ENCODE measurements at places on chromosomes 1 and 21.

GRCh38 chr1:183633676-183634343 is 1.8 kb downstream of the ARPC5 start:
- DNase-seq, result no peak

- no peak for DNase-seq
Observed at GRCh38 chr1:116178837-116179236, 67.6 kb downstream of the MAB21L3 start.

DNA sequence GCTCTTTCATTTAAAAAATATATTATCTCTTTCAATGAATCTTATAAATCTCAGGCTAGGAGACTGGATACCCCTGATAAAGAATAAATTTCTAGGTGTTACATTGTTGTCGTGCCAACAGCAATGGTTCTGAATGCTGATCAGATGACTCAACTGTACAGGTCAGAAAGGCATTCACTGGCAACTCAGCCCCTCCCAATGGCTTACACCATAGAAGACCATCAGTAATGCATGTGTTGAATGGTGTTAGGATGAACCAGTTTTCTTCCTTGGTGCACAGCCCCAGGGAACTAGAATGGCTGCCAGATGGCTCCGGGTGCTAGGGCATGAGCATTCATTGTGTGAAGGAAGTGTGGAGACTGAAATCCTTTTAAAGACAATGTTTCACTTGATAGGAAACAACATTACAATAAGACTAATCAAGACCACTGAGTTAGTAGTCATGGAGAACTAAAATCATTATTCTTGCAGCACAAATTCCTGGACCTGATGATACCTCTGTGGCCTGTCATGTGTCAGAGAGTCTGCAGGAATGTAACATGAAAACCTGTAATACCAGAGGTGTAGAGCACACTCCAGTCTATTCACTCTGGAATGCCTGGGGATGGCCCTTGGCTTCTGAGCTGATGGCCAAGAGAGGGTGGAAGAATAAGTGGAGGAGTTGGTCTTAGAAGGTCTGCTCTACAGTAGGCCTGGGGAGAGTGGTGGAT is 187.7 kb upstream of the LMO4 start:
- DNase-seq, result no peak

GRCh38 chr21:26461500-26461899 is 111.6 kb downstream of the CYYR1 start:
- DNase-seq, result no peak

- no peak for DNase-seq
Observed at GRCh38 chr1:50181027-50181663, 72.4 kb downstream of the ELAVL4 start.

DNA sequence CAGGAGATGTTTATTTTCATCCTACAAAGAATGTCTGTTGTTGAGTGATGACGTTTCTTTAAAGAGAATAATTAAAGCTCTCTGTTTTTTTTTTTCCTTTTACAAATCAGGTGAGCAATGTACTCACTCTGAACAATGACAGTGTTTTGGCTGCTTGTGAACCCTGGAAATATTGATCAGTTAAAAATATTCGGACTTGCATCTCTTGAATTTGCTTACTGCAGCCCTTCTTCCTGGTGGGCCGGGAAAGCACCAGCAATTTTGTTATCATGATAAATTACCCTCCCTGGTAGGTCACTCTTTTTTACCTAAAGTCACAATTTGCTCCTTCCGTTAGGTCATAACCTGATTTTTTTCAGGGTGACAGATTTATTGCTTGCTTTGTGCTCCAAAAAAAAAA is 72.3 kb upstream of the NR5A2 start:
- DNase-seq, result no peak

- no peak for DNase-seq
Observed at GRCh38 chr1:245056913-245057312, 97.9 kb upstream of the KIF26B start.

DNA sequence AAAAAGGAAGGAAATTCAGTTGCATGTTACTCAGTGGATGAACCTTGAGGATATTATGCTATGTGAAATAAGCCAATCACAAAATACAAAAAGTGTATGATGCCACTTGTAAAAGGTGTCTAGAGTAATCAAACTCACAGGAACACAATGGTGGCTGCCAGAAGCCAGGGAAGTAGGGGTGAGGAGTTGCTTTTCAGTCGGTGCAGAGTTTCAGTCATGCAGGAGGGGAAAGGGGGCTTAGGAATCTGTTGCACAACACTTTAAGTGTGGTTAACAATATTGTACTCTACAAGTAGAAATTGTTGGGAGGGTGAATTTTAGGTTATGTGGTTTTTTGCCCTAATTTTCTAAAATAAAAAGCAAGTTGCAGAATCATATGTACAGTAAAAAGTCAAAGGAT is 184.2 kb upstream of the RAB4A start:
- no peak for DNase-seq

GRCh38 chr1:56054959-56055358 is 524.4 kb downstream of the PLPP3 start:
- DNase-seq, result no peak

GRCh38 chr1:68291688-68292384 is 59.5 kb upstream of the WLS start:
- no peak for DNase-seq

GRCh38 chr1:201456499-201457309 is 12.3 kb downstream of the PHLDA3 start:
- DNase-seq, result no peak

DNA sequence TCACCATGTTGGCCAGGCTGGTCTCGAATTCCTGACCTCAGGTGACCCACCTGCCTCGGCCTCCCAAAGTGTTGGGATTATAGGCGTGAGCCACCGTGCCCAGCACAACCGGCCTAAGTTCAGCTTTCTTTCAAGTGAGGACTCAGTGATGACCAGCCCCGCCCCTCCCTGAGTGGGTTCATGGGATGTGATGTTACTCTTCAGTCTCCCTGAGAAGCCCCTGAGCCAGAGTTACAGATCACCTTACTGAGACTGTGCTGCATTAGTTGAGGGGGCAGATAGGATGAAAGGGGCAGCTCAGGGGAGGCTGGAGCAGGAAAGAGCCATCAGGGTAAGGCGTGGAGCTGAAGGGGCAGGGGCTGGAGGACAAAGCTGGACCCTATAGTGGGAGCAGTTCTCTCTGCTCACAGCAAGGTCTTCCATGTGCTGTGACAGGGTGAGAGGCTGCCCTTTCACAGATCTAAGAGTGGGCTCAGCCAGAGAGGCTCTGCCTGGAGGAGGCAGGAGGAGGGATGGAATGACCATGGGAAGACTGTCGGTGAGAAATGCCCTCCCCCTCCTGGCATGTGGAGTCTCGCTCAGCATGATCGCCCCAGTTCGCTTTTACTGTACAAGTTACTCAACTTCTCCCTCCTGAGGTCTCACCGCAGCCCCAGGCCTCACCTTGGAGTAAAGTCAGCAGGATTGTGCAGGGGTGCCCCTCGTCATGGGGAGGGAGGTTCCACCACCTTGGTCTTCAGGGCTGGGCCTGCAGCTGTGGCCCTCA is 13.4 kb downstream of the SH2D2A start:
- no peak for DNase-seq

- DNase-seq, result no peak
Observed at GRCh38 chr1:203291201-203292096, 13.9 kb upstream of the BTG2 start.

- no peak for DNase-seq
Observed at GRCh38 chr1:25700144-25700523, 83.5 kb downstream of the MAN1C1 start.

- no peak for DNase-seq
Observed at GRCh38 chr1:26717017-26717491, 21.2 kb downstream of the ARID1A start.

DNA sequence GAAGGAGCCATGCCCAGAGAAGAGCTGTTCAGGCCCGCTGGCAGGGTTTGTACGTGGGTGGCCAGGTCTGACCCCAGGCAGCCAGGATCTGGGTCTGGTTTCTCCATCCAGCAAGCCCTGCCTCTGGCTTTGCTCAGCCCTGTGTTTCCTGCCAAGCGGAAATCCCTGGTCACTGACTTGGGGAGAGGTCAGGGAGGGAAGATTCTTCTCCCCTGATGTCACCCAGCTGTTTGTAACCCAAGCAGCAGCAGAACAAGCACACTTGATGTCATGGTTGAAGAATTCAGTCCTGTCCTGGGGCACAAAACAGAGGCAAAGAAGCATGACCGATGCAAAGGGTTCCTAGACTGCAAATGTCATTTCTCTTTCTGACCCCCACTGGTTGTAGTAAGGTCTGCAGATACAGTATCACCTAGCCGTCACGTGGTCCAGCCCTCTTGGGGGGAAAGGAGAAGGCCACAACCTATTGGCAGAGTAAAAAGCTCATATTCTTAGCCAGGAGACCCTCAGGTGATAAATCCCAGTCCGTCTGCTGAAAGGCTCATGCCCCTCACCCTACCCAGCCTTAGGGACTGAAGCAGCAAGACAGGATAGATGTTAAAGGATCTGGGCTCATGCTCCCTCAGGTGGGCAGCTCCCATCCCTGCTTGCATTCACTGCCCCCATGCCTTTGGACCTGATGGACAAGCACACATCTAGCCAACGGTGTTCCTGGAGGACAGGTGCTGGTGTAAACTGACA is 120.9 kb downstream of the SYT2 start:
- peak; percentile 84 for DNase-seq

DNA sequence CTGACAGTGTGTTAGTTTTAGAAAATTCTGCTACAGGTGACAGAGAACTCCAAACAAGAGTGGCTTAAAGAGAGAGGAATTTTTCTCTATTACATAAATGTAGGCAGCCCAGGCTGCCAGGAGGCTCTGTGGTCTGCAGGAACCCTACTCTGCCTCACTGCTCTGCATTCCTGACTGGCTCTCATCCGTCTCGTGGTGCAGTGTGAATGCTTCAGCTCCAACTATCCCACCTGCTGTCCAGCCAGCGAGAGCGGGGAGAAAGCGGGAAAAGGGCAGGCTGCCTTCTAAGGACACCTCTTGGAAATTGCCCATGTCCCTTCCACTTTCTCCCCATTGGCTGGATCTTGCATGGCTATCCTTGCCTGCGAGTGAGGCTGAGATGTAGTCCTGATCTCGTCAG is 131.3 kb downstream of the PEX14 start:
- no peak for DNase-seq

GRCh38 chr1:216528816-216529215 is 105.6 kb upstream of the USH2A start:
- DNase-seq, result no peak

GRCh38 chr1:243493156-243494129 is 237.6 kb downstream of the SDCCAG8 start:
- no peak for DNase-seq

DNA sequence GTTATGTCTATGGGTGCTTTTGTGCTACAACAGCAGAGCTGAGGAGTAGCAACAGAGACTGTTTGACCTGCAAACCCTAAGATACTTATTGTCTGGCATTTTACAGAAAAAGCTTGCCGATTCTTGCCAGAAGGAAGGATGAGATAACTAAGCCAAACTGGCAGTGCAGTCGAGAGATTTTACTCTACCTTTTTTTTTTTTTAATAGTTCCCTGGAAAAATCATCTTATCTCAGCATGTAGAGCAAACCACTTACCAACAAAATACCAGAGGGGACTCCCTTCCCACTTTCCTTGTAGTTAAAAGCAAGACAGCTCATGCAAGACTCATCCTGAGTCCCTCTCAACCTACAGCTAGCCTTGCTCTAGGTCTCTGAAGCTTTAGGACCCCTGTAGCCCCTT is 132.9 kb downstream of the SYT2 start:
- no peak for DNase-seq

- no peak for DNase-seq
Observed at GRCh38 chr1:42240966-42241755, 76.6 kb upstream of the GUCA2A start.

DNA sequence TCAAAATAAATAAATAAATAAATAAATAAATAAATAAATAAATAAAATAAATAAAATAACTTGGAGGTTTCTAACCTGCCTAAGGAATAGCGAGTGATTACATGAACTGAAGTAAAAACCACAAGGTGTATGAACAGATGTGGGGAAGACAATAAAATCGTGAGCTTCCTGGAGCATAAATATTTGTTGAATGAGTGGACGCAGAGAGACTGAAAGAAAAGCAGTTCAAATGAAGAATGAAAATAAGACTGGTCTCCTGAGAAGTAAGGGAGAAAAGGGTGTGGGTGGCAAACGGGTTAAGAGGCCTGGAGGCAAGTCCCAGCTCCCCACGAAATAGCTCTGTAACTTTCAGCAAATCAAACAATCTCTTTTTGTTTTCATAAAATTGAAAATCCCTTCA is 33.6 kb downstream of the CHML start:
- DNase-seq, result no peak

- DNase-seq, result no peak
Observed at GRCh38 chr1:11059155-11059967, 457 bp downstream of the SRM start.

- DNase-seq, result no peak
Observed at GRCh38 chr1:19480282-19480681, 5.1 kb downstream of the CAPZB start.

DNA sequence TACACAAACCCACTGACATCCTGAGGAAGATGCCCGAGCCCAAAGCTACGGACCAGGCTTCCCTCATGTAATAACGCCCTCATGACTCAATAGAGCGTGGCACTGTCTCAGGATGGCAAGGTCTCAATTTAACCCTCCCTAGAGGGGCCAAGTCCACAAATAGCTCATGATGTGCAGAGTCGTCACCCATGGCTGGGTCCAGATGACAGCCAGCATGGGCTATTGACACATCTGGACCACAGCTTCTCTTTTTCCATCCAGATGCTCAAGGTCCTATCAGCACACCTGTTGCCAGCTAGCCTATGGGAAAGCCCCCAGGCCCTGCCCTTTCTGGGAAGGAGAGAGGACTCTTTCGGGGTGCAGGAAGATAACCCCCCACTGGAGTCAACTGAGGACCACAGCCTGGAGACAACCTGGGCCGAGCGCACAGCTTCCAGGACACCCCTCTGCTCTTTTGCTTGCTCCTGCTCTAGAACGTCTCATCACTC is 2.8 kb downstream of the LAPTM5 start:
- no peak for DNase-seq

DNA sequence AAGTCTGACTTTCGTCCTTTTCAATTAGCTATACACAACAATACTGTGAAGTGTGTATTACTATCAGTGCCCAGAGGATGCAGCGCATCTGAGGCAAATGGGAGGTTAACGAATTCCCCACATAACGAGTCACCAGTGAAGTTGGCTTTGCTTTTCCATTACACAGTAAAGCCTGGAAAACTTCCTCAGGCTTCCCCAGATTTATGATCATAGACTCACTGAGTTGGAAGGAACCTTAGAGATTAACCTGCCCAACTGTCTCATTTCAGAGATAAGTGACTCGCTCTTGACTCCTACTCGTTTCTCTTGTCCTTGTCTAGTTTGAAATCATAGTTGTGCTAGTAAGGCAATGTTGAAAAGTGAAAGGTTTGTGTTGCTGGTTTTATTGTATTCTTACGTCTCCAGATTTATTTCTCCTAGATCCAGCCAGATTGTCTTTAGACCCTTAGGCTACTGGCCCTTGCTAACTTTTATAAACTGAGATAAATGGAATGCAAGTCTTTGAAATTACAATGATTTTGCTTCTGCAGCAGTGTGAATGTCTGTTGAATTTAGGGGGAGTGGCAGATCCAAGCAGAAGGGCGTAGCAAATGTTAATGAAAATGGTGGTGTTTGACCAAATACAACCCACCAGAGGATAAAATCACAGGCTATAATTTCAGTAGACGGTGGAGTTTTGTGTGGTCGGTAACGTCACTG is 17.3 kb downstream of the S1PR1 start:
- DNase-seq, result no peak

All from left forelimb (tissue), 1 donor.